Fibroblast of mammary gland (primary cell): ENCODE measurements at places on chromosomes 13 and 19.

DNA sequence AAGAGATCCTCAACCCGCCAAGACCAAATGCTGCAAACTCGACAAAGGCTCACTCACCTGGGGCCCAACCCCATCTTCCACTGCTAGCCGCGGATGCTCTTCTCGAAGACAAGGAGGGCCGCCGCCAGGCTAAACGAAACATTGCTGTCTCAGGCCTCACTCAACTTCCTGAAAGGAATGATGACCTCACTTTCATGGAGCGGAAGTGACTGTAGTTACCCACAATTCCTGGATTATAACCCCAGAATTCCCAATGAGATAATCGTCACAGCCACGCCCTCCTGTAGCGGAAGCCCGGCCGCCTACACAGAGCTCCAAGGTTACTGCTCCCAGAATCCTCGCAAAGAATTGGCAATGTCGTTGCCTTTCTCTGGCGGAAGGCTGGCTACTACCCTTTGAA, 10.5 kb upstream of the ZNF112 start:
- peak; percentile 45 for DNase-seq

- peak; percentile 86 for DNase-seq
Measured at GRCh38 chr13:28597641-28598040, 61.3 kb upstream of the POMP start.

- no peak for DNase-seq
Measured at GRCh38 chr13:46644816-46645215, 91.8 kb downstream of the LRCH1 start.

DNA sequence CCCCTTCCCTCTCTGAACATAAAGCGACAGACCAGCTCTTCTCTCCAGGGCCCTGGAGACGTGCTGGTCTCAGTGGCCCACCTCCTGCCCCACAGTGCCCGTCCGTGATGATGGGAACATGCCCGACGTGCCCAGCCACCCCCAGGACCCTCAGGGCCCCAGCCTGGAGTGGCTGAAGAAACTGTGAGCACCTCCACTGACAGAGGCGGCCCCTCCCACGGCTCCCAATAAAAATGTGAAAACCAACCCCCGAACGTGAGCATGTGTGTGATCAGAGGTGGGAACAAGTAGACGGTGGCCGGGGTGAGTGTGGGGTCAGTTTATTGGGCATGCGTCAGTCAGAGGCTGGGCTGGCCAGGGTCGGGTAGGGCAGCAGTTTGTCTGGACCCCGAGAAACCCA, 4.1 kb downstream of the NDUFA3 start:
- no peak for DNase-seq

- DNase-seq, result peak; percentile 98
Measured at GRCh38 chr13:40109351-40109844, 453.9 kb downstream of the COG6 start.

DNA sequence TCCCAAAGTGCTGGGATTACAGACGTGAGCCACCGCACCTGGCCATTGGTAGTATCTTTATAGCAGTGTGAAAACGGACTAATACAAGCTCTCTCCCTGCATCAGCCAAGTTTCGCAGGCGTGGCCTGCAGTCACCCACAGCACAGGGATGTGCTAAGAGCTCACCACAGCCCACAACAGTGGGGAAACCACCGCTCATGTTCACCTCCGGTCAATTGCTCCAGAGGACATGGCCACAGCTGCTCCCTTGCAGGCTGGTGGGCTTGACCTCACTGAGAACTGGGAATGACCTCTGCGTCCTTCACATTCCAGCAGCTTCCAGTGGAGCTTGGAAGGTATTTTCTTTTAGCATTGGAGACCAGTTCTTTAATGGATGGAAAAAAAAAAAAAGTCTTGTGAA, 156.4 kb downstream of the KCTD15 start:
- no peak for DNase-seq

DNA sequence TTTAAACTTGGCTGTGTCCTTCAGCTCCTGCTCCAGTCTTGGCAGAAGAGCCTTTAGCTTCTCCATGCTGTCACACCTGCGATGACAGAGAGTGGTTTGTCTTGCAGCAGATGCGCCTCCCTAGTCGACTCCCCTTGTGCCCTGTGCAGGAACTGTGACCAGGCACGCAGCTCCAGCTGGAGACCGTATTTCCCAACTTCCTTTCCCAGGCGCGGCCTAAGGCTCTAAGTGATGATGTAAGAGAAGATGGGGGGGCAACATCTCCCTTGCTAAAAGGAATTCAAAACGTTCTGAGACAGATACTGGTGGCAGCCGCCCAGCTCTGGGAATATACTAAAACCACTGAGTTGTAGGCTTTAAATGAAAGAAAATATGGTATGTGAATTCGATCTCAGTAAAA, 16.3 kb downstream of the DCUN1D2 start:
- peak; percentile 49 for DNase-seq

GRCh38 chr19:47316513-47316912, 6.9 kb downstream of the C5AR1 start:
- no peak for DNase-seq

- no peak for DNase-seq
Measured at GRCh38 chr13:48391257-48391656, 21.7 kb downstream of the LPAR6 start.

DNA sequence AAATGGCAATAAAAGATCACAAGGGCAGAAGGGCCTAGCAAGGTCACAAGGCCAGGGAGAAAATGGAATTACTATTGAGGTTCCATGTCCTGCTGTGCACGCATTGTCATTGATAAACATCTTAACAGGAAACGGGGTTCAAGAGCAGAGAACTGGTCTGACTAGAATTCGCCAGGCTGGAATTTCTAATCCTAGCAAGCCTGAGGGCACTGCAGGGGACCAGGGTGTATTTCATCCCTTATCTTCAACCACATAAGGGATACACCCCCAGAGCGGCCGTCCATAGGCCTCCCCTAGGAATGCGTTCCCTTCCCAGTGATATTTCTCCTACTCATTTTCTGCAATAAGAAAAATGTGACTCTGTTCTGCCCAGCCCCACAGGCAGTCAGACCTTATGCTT, 19.5 kb downstream of the ERICH4 start:
- DNase-seq, result no peak

GRCh38 chr19:35119091-35119490, 3.5 kb downstream of the FXYD3 start:
- DNase-seq, result no peak

- DNase-seq, result peak; percentile 15
Measured at GRCh38 chr19:57351867-57352266, 796 bp downstream of the ZNF304 start.

GRCh38 chr13:66475061-66475460, 755.1 kb downstream of the PCDH9 start:
- no peak for DNase-seq

DNA sequence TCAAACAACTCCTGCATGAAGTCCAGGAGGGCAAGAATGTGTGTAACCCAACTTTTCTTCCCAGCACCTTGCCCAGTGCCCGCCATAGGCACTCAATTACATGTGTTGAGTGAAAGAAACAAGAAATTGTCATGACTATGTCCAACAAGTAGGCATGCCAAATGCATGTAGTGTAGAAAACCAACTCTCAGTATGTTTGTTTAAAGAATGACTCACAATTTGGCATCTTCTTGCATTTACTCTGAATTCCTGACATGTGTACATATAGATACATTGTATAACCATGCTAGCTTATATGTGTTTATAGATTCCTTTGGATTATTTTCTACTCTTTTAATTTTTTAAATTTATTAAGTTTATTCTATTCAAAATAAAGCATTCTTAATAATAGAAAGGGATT, 305.0 kb downstream of the EFNB2 start:
- peak; percentile 76 for DNase-seq

DNA sequence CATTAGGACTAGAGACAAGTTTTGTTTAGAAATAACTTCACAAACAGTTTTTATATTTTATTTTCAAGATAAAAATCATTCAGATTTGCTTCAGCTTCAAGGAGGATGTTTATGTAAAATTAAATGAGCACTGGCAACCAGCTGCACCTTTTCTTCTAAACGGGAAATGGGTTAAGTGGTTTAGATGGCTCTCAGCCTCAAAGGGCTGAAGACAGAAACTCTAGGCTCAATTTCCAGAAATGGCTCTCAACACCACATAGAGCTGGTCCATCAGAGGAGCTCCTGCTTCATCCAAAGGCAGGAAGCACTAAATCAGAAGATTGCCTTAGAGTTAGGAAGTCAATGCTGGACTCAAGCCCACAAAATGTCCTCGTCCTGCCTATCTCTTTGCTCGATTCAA, 74.7 kb downstream of the ZNF429 start:
- DNase-seq, result no peak

DNA sequence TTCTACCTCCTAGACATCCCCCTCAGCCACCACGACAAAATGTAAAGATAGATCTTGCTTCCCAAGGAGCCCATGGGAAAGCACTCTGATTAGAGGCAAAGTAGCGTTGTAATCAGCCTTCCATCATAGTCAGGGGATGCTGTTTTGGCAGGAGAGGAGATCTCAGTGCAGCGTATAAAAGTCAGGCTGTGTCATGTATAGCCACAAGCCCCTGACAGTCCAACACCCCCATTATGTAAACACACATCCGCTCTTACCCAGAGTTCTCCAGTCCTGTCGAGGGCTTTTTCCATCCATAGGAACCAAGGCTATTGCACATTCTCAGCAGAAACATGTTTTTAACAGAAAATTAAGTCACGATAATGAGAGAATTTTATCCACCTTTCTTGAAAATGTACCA, 156.3 kb downstream of the CYSLTR2 start:
- DNase-seq, result no peak

DNA sequence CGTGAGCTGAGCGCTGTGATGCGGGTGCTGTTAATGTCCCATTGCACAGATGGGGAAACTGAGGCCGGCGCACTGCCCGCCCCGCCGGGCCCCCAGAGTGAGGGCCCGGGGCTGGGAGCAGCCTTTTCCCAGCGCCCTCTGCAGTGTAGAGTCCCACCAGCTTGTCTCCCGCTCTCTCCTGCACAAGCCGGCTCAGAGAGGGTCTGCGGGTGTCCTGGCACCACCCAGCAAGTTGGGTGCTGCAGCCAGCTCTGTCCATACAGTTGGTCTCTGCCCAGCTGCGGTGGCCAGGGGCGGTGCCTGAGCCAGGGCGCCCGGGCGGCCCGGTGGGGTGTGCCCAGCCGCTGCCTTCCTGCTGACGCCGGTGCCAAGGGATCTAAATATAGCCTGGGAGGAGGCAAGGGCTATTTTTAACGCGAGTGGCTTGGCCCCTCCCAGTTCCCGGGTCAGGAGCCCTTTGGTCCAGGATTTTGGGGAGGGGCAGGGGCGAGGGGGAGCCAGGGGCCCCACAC, 19.3 kb downstream of the GADD45B start:
- DNase-seq, result peak; percentile 42

DNA sequence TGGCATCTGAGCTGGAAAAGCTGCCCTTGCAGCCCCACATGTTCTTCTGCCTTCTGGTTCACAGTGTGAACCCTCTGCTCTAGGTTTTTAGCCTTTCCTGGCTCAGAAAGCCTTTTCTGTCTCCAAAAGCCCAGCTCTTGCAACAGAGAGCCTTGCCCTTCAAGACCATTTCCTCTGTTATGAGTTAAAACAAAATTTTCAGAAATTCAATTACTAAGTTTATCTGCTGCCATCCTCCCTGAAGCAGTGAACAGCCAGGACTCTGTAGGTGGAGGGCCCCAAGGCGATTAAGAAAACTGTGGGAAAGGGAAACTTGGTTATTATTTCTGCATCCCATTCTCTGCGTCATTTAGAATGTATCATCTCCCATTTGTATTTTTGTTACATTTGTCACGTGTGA, 18.8 kb downstream of the FAM124A start:
- DNase-seq, result peak; percentile 75

- no peak for DNase-seq
Measured at GRCh38 chr13:104085611-104086010, 1019.4 kb upstream of the SLC10A2 start.

DNA sequence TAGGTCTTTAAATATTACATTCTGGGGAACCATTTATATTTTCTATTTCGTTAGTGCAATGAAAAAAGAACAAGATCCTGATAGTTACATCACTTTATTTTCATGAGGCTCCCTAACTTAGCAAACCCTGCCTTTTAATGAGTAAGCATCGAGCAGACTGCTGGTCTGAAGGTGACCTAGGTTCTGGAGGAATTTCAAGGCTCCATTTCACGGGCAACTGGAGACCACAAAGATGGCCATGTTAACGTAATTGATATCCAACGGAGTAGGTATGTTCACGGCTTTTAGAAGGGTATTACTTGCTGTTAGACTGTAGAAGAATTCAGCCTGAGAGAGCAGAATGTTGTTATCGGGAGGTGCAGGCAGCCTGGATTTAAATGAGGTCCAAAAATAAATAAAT, 1597.6 kb downstream of the EFNB2 start:
- DNase-seq, result no peak

GRCh38 chr19:15874821-15875474, 22.9 kb downstream of the CYP4F2 start:
- no peak for DNase-seq

- no peak for DNase-seq
Measured at GRCh38 chr19:3207461-3208242, 16.8 kb upstream of the CELF5 start.
